Caudate nucleus (tissue), 63 donors: ENCODE measurements at places on chromosomes 3 and 15.
A peak's percentile ranks its signal among the peaks of the same experiment; 100 is the strongest.

GRCh38 chr3:118636841-118637240 is 397.8 kb downstream of the IGSF11 start:
- no peak for DNase-seq

- peak; percentile 24 for DNase-seq
These were observed 161.0 kb downstream of the TCF12 start for GRCh38 chr15:57079446-57079845.

- no peak for DNase-seq
These were observed 50.2 kb upstream of the SLCO3A1 start for GRCh38 chr15:91803260-91803659.

- DNase-seq: no peak
These were observed 66.1 kb upstream of the MEX3B start for GRCh38 chr15:82111918-82112317.

- DNase-seq: no peak
These were observed 18.6 kb upstream of the SLC2A2 start for GRCh38 chr3:171044835-171045793.
